Activated CD8-positive, alpha-beta memory T cell treated with anti-CD3 and anti-CD28 coated beads for 48 hours (primary cell): ENCODE measurements at places on chromosomes 5 and 9.

GRCh38 chr9:126915846-126916543 is 1.4 kb downstream of the RALGPS1 start:
- no peak for DNase-seq

GRCh38 chr9:74753650-74754049 is 134.1 kb downstream of the TRPM6 start:
- DNase-seq: no peak

DNA sequence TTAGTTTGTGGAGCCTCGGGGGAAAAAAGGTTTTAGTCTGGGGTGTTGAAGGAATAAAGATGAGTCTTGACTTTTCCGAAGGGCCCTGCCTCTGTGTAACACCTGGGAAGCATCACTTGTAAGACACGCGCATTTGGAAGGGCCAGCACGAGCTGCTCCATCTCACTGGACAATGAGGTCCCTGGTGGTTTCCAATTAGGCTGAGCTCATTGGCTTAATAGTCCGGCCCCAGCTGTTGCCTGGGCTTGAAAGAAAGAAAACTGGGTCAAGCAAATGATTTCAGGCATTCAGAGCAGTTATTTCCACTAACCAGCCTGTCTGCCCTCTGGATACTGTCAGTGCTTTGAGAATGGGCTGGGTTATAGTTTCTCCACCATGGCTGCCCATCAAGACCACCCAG is 64.5 kb downstream of the NSUN2 start:
- no peak for DNase-seq

DNA sequence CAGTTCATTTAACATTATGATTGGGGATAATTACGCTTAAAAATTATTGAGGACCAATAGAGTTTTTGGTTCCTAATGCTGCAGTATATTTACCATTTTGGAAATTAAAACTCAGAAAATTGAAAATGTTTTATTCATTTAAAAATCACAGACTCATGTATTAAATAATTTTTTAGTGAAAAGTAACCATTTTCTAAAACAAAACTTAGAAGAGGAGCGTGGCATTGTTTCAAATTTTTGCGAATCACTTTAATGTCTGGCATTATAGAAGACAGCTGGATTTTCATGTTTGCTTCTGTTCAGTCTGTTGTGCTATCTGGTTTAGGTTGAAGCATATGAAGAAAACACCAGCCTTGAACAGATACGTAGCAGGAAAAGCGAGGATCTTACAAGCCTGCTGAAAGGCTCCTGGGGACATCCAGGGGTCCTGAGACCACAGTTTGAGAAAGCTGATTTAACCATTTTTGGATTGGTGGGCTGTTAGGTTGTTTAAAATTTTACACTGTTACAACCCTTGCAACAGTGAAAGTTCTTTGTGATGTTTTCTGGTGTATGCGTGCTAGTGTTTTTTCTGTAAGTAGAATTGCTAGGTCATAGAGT is 1.6 kb downstream of the ZFYVE16 start:
- no peak for DNase-seq

- DNase-seq: no peak
Observed at GRCh38 chr9:38091310-38092199, 22.5 kb upstream of the SHB start.
